ENCODE measurements at places on chromosomes 7 and 10.

- no peak for DNase-seq
Observed at GRCh38 chr7:127877951-127878350, 153.3 kb downstream of the LRRC4 start.

DNA sequence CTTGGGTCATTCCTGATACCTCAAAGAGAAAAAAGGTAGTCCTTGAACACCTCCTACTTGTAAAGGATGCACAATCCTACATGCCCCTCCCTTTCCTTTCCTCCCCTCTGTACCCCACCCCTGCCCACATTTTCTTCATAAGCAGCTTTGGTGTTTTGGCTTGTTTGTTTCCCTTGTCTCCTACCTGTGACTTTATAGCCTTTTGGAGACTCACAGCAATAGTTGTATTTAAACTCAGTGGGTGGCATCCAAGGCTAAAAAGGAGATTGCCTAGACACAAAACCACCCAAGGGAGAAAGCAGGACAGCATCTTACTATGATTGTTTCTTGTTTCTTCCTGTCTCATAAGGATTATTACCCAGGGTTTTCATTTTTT lies 63.4 kb downstream of the EGFR start:
- DNase-seq: no peak

GRCh38 chr7:155299535-155300202 lies 2.0 kb downstream of the INSIG1 start:
- no peak for DNase-seq

DNA sequence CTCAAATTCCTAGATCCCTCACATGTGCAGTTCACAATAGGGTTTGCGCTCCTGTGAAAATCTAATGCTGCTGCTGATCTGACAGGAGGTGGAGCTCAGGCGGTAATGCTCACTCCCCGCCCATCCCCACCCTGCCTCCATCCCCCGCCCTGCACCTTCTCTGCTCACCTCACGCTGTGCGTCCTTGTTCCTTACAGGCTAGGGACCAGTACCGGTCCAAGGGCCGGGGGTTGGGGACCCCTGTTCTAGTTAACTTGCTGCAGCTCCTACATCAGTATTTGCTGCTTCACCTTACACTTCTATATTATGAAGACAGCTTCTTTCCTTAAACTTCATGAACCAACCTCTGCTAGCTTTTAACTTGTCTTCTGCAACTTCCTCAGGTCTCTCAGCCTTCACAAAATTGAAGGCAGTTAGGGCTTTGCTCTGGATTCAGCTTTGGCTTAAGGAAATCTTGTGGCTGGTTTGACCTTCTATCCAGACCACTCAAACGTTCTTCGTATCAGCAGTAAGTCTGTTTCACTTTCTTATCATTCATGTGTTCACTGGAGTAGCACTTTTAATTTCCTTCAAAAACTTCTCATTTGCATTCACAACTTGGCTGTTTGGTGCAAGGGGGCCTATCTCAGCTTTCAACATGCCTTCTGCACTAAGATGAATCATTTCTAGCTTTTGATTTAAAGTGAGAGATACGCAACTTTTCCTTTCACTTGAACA lies 1.7 kb upstream of the TNKS2 start:
- DNase-seq: peak; percentile 36

DNA sequence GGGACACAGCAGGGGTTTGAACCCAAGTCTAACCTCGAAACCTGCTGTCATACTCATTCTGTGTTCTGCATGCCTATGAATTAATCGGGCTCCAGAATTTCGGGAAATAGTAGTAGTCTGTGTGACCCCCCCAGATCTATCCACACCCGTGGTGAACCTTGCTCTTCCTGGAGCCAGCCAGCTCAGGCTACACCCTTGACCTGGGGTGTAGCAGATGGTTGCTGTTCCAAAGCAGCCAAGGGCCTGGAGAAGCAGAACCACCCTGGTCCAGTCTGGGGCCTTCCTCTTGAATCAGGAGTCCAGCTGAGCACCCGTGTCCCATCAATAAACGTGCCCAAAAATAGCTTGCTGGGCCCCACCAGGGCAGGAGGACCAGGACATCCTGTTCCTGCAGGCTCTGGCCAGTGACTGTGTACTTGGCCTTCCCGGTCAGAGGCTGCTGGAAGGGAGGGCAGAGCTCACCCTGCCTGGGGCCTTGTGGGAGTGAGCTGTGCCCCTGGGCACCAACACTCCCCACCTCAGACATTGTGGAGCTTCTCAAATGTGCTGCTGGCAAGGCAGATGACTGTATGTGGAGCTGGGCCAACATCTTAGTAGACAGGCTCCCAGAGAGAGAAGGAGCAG lies 101.2 kb upstream of the ZNF716 start:
- DNase-seq: no peak

DNA sequence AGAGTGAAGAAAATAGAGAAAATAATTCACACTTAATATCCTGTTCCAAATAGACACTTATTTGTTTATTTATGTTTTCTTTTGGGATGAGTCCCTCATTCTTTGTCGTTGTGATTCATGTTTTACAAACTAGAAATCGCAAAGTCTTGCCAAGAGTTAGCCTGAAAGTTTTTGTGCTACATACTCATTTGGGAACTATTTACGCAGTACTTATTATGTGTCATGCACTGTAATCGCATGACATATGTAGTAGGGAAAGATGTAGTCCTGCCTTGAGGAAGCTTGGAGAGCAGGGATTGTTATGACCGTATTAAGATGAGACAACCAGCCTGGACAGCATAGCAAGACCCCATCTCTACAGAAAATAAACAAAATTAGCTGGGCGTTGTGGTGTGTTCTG lies 189.3 kb downstream of the ABCA13 start:
- no peak for DNase-seq

DNA sequence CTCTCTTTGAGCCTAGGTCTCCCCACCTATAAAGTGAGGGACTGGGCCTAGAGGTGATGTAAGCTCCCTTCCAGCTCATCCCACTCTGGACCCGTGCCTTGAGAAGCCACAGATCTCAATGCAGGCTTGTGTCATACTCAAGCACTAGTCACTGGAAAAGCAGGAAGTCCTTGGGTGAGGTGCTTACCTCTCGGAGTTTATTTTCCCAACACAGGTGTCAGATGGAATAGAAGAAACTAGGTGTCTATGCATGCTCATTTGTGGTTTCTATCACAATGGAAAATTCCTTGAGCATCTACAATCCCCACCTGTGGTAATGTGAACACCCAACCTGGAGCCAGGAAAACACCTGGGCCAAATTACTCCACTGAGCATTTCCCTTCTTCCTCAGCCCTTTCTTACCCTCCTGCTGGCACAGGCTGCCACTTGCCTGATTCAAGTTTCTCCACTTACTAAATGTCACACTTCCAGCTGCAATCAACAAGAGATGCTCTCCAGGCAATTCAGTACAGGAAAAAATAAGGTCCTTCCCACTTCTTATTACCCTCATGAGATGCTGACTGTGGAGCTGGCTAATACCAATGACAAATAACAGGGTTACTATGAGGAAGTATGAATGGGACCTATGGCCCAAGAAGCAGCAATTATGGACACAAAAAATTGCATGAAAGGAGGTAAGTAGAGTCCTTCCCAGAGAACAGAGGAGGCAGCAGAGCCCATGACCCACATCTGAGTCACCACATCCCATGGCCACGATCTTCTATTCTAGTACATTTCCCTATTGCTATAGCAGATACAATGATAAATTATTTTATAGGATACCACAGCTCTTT lies 13.1 kb downstream of the LSM5 start:
- DNase-seq: no peak

GRCh38 chr7:44224080-44224973 lies 23.5 kb downstream of the YKT6 start:
- no peak for DNase-seq

GRCh38 chr10:34294137-34294536 lies 521.0 kb downstream of the PARD3 start:
- no peak for DNase-seq

GRCh38 chr7:8068892-8069686 lies 100.5 kb downstream of the GLCCI1 start:
- DNase-seq: no peak

- DNase-seq: no peak
Observed at GRCh38 chr7:110246118-110246517, 844.8 kb upstream of the LRRN3 start.

DNA sequence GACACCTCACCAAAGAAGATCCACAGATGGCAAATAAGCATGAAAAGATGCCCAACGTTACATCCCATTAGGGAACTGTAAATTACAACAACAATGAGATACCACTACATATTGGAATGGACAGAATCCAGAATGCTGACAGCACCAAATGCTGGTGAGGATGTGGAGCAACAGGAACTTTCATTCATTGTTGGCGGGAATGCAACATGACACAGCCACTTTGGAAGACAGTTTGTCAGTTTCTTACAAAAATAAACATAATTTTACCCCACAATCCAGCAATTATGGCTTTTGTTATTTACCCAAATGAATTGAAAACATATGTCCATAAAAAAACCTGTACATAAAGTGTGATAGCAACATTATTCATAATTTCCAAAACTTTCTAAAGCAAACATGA lies 176.8 kb downstream of the C7orf25 start:
- DNase-seq: no peak

DNA sequence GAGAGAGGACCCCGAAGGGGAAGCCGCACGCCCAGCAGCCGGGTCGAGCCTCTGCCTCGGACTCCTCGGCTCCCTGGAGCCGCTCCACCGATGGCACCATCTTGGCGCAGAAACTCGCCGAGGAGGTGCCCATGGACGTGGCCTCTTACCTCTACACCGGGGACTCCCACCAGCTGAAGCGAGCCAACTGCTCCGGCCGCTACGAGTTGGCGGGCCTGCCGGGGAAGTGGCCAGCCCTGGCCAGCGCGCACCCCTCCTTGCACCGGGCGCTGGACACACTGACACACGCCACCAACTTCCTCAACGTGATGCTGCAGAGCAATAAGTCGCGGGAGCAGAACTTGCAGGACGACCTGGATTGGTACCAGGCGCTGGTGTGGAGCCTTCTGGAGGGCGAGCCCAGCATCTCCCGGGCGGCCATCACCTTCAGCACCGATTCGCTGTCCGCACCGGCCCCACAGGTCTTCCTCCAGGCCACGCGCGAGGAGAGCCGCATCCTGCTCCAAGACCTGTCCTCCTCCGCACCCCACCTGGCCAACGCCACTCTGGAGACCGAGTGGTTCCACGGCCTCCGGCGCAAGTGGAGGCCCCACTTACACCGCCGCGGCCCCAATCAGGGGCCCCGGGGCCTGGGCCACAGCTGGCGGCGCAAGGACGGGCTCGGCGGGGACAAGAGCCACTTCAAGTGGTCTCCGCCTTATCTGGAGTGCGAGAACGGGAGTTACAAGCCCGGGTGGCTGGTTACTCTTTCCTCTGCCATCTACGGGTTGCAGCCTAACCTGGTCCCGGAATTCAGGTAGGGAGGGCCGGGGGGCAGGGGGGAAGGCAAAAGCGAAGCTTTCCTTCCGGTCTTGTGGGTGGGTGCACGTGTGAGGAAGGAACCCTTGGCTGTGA lies 973 bp downstream of the GPR158 start:
- DNase-seq: no peak

DNA sequence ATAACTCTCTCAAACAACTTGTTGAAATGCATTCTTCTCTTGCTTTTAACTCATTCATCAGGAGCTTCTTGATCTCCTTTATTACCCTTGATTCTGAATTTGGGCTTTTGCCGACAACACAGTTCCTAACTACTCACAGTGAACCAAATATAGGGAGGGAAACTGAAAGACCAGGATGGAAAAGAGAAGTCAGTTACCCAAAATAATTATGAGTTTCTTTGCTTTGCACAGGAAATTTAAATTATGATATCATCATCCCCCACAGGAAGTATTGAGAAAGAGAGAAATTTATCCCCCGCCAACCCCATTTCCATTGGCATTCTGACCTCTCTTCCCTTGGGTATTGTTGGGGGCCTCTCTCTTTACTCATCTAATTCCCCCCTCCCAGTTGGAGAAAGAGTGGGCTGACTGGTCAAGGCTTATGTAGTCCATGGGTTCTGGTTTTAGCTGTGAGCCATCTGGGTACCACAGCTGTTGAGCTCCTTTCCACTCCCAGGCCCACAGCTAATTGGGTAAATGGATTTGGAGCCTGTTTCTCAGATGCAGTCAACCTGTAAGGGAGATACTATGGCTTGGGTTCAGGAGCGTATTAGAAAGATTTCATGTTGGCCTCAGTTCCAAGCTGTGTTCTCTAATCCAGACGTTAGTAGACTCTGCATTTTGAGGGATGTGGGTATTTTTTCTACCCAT lies 109.0 kb downstream of the FZD1 start:
- DNase-seq: no peak

DNA sequence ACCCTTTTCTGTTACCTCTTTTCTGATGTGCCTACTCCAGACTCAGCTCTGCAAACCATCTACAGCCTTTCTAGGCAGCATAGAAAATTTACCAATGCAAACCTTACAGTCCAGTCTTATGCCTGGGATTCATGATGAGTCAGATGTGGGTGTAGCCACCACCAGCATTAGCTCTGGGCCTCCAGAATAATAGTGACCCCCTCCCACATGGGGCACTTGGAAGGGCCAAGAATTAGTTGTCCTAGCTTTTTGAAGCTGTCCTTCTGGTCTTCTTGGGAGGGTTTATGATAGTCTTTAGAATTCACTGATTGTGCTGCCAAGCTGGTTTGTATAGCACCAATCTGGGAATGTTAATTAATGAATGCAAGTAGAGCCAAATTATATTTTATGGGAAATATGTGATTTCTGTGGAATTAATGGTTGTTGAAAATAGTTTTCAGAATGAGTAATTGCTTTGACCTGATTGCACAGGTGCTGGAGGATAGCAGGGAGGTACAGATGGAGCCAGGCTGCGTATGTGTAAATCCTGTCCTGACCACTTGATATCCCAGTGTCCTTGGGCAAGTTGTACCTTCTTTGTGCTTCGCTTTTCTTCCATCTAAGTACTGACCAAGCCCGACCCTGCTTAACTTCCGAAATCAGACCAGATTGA lies 94.8 kb downstream of the CPED1 start:
- no peak for DNase-seq

DNA sequence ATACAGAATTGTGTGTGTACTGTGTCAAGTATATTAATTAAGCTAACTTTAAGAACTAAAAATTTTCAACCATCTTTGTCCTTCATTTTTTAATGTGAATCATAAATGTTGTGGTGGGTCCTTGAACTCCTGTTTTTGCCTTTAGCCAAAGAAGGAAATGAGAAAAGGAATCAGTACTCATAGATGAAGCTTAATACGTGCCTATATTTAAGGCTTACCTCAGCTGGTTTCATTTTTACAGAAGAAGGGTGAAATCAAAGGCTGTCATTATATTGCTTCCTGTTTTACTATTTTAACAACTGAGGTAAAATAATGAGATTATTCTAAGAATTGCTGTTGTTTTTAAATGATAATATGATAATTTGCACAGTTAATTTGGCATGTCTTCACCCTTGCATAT lies 6.3 kb upstream of the SNX13 start:
- DNase-seq: no peak

GRCh38 chr10:17561111-17561510 lies 56.1 kb downstream of the HACD1 start:
- DNase-seq: no peak

GRCh38 chr10:84548869-84549268 lies 220.5 kb downstream of the CCSER2 start:
- DNase-seq: no peak

GRCh38 chr7:4835398-4836205 lies 26.2 kb downstream of the PAPOLB start:
- no peak for DNase-seq

Data from stimulated activated CD4-positive, alpha-beta T cell treated with anti-CD3 and anti-CD28 coated beads, Interleukin-12 subunit alpha, Interleukin-12 subunit beta, amount 100 ng/mL, for 48 hours (primary cell).